ENCODE measurements at places on chromosomes 13 and 19.

DNA sequence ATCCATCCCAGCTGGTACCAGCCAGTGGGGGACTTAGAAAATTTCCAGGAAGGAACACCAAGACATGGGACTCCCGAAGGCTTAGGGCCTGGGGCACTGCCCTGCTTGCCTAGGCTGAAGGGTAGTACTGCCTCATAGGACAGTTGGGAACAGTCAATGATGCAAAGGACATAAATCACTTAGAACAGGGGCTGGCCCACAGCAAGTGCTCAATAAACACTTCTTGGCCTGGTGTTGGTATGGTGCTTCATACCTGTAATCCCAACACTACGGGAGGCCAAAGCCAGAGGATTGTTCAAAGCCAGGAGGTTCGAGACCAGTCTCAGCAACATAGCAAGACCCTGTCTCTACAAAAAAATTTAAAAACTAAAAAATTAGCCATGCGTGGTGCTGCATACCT lies 5.8 kb downstream of the KEAP1 start:
- no peak for DNase-seq

GRCh38 chr13:94710881-94711560 lies 1.3 kb downstream of the SOX21 start:
- no peak for DNase-seq

- DNase-seq = no peak
Measured at GRCh38 chr19:33189453-33189852, 4.7 kb upstream of the LRP3 start.

GRCh38 chr13:90918536-90918935 lies 429.0 kb upstream of the MIR17HG start:
- DNase-seq = no peak

DNA sequence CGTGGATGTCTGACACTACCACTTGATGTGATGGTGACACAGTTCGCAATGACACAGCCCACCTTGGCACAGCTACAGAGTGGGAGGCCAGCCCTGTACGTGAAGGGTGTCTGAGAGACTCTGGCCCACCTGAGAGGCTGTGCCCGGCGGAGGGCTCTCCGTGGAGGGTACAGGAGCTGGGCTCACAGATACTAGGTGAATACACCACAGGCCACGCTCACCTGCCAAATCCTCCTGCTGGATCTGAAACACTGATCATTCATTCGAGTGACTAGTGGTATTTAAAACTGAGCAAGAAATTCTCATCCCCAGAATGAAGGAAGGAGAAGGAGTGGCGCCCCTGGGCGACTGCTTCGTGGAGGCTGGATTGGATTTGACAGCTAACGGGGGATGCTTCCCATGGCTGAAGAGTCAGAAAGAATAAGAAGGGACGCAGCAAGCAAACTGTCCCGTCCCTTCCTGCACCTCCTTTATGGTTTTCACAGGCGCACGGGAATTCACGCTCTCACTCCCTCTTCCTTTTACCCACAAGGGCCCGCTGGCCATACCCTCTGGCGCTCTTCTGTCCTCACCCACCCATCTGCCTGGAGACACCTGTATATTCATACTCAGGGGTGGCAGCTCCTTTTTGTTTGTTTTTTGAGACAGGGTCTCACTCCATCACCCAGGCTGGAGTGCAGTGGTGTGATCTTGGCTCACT lies 25.0 kb downstream of the CEBPG start:
- no peak for DNase-seq

DNA sequence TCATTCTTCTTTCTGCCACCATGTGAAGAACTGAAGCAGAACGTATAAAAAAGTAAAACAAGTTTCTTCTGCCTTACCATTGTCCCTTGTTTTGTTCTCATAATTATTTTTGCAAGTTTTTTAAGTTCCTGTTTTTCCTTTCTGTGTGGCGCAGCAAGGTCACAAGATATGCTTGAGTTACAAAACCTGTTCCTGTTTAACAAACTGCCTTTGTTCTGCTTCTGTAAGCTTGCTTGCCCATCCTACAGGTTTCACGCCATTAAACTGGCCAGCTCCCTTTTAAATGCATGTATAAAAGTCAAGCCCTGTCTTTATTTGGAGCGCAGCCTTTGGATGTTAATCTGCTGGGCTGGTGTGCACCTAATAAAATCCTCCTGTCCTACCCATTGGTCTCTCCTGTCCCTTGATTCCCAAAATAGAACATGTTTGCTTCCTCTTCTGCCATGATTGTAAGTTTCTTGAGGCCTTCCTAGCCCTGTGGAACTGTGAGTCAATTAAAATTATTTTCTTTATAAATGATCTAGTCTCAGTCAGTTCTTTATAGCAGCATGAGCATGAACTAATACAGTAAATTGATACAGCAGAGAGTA lies 1115.4 kb downstream of the SLITRK1 start:
- DNase-seq = no peak

- no peak for DNase-seq
Measured at GRCh38 chr19:14475251-14476073, at the start of gene PTGER1. Gene PTGER1 (minus strand): TSS chr19:14475354. CDS start chr19:14474320, 1,034 bp downstream.

DNA sequence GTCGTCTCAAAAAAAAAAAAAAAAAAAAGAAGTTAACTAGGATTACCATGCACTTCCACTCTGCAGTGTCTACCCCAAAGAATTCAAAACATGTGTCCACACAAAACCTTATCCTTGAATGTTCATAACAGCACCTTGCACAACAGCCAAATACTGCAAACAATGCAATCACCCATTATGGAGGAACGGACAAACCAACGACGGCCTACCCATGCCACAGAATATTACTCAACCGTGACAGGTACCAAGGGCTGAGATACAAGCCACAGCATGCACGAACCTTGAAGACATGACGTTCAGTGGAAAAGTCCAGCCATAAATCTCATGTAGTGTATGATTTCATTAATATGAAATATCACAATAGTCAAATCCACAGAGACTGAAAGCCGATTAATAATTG lies 3.0 kb upstream of the SHISA7 start:
- DNase-seq = no peak

DNA sequence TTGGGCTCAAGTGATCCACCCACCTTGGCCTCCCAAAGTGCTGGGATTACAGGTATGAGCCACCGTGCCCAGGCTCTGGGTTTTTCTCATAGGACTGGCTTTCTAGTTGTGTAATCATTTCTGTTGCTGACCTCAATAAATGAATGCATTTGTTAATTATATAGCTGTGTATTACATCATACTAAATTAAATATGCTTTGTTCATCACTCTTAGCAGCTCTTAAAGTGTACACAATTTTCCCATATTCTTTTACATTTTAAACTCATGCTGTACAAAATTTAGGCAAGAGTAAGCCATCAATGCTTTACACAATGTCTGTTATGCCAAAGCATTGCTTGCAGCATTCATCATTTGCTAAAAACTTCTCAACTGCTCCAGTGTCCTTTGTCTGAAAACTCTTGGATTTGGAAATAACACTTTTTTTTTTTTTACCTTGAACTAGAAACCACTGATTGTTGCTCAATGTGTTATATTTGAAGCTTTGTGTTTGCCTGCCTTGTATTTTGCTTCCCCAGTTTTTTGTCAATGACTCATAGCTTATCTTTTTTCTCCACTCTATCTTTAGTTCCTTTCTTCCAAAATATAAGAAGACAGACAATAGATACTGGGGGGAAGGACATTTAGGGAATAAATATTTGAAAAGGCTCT lies 31.4 kb downstream of the CCDC122 start:
- DNase-seq = no peak
